Fibroblast of skin of left quadriceps (primary cell): ENCODE measurements at places on chromosomes 7 and 10.

- peak; percentile 24 for DNase-seq
Observed at GRCh38 chr7:127588697-127589482, 679 bp downstream of the ARF5 start.

GRCh38 chr7:17957871-17958270, 17.6 kb upstream of the SNX13 start:
- no peak for DNase-seq

DNA sequence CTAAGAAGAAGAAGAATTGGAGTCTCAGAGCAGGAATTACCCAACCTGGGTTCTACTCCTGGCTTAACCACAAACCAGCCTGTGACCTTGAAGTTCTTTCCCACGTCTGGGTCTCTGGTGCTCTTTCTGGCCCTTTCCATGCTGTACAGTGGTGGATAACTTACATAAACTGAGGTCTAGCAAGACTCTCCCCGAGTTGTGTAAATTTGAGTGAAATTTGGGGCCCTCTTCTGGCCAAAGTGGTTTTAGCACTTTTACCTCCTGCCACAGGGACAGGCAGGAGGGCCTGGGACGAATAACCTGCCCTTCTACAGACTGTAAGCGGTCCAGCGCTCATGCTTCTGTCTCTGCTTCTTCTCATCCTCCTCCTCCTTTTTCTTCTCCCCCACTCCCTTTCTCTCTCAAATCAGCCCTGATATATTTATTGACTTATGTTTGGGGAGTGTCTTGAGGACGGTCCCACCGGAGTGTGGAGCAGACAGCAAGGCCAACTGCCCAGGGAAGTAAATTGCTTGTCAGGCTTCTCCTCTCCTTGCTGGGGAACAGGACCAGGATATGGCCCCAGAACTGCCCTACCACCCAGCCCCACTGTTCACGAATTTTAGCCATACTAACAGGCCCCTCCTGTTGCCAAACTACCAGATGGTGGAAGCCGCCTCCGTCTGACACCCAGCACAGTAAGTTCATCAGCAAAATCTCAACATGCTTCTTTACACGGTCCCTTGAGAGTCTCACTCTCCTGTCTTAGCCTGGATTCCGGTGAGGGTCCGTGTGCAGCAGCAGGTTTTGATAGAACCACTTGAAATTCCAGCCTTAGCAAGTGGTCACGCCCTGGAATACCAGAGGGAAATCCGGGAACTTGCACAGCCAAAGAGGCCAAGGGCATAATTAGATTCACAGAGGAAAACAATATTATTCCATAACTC, 4.0 kb upstream of the SH3PXD2A start:
- no peak for DNase-seq

- DNase-seq = no peak
Observed at GRCh38 chr7:155368894-155369600, 71.4 kb downstream of the INSIG1 start.

DNA sequence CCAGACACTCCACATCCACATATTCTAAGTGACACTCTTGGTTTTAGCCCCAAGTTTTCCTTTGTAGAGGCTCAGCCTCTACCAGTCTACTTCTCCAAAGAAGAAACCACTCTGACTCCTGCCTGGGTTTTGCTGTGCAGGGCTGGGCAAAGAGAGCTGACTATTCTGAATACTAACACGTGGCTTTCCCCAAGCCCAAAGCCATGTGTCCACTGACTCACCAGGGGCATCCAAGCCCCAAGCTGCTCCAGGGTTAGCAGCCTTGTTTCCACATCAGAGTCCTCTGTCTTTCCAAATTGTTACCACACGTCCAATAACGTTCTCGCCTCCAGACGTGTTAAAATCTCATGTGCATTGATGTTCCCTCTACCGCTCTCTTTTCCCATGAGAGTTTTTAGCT, 8.7 kb downstream of the GALNTL5 start:
- DNase-seq = no peak

DNA sequence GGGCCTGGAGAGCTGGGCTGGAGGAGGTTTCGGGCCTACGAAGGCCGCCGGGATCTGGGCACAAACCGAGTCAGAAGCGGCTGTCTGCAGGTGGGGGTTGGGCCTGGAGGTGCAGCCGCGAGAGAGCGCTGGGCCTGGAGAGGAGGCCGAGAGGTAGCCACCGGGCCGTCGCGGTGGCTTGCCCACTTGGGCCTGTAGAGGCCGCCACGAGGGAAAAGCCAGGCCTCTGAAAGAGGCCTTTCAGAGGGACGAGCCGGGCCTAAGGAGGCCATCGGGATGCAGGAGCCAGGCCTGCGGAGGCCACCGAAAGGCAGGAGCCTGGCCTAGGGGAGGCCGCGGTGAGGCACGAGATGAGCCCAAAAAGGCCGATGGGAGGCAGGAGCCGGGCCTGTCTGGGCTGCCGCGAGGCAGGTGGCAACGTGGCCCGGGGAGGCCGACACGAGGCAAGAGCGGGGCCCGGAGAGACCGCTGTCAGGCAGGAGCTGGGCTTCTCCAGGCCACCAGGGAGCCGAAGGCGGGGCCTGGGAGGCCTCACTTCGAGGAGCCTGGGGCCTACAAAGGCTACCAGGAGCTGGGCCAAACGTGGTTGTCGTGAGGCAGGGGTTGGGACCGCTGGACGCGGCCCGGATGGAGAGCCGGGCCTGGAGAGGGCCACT, 25.6 kb downstream of the MDH2 start:
- no peak for DNase-seq

- peak; percentile 62 for DNase-seq
Observed at GRCh38 chr7:94324380-94325121, 70.1 kb upstream of the COL1A2 start.

GRCh38 chr7:20030417-20030816, 186.8 kb downstream of the MACC1 start:
- DNase-seq = no peak

DNA sequence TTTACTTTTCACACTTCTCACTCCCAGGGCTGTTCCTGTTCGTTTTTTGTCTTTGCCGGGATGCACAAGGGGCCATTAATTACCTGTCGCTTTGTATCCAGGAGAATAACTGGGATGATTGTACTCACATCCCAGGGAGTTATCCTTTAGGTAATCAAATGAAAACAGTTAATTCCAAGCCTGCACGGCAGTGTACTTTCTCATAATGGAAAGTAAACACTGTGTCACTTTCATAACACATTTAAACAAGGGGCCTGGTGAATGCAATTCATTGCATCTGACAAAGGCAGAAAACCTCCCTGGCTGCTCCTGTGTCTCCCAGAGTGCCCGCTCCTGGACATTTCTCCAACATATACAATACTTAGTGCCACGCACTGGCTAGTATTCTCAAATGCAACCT, 138.7 kb upstream of the CELF2 start:
- no peak for DNase-seq

DNA sequence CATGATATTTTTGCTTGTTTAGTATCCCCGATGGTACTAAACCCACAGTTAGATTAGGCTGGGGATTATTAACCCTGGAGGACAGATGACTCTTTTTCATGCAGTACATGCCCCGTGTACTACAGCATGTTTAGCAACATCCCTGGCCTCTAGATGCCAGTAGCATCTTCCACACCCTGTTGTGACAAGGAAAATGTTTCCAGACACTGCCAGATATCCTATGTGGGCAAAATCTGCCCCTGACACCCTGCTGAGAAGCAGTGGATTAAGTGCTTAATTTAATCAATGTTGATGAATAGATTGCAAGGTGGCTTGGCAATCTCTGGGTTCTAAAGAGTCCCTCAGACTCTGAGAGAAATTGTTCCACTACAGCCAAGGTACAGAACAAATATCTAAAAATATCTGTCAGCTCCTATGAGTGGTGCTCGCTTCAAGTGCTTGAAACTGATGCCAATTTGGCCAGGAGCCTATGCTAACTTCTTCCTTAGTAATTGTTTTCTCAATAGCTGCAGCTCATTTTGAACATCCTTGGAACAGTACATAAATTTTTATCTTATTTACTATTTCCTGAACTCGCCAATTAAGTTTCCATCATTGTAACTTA, 247.0 kb downstream of the SORCS1 start:
- DNase-seq = no peak

- DNase-seq = no peak
Observed at GRCh38 chr10:19421674-19422073, 373.1 kb downstream of the MALRD1 start.

DNA sequence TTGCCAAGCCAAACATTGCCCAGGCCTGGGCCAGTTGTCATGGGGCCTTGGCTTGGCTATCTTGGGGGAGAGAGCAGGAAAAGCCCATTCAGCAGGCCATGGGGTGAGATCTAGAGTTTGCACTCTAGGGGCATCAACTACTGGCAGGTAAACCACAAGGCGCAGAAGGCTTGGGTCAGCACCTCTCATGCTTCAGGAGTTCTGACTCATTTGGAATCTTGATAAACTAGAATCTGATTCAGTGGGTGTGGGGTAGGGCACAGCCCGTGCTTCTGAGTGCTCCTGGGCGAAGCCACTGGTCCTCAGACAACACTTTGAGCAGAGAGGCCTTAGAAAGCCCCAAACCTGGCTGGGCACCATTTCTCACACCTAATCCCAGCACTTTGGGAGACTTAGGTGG, 81.1 kb downstream of the RGS10 start:
- DNase-seq = no peak

DNA sequence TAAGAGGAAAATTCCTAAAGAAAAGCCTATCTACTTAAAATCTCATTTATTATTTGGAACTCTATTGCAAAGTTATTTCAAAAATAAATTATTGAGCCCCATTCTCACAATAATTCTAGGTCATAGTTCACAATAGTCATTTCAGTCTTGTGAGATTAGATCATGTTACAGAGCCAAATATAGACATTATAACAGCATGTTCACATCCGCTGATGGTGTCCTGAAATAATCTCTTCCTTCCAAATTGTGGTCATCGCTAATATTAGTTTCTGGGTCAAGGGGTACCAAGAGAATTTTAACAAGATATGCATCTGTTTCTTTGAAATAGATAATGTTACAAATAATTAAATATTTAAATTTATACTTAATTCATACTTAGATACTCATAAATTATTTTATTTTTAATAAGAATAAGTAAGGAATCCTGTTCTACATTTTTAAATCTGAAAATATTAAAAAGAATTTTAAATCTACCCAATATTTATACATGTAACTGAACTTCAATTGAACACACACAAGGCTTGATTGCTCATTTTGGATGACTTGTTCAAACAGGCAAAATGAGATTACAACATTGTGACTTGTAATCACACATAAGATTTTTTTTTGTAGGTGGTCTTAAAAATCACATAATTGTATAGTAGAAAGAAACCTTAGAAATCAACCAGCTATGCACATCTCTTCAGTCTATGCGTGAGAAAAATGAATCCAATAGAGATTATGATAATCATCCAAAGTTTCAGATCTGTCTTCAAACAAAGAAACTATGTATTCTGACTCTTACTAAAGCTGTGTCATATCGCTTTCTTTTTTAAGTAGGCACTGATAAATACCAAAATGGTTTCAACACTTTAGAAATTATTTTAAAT, 13.1 kb downstream of the GNAT3 start:
- no peak for DNase-seq

- DNase-seq = no peak
Observed at GRCh38 chr7:105002-105401, 87.4 kb upstream of the FAM20C start.

GRCh38 chr7:135111379-135111778, 36.5 kb upstream of the TMEM140 start:
- no peak for DNase-seq

DNA sequence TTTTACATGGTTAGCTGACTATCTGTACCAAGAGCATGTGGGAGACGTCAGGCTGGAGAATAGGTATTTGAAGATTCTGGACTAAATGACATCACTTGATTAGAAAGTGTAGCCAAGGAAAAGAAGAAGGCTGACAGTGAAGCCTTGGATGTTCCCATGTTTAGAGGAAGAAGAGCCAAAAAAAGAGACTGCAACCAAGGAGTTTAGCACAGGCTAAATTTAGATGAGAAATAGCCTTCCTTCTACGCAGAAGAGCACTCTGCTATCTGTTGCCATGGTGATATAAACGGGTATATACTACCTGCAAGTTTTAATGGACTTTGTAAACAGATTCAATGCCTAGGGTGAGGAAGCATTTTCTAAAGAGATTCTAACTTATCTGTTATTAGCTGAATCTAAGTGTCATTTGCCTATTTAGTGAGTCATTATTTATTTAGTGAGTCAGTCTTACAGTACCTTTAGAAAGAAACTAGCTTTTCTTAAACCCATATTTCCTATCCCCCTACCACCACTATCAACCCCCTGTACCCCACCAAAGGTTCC, 69.8 kb downstream of the CDK6 start:
- DNase-seq = no peak

- DNase-seq = peak; percentile 46
Observed at GRCh38 chr10:114930320-114930719, 7.7 kb upstream of the TRUB1 start.
